ENCODE measurements at places on chromosomes 5 and 9.

GRCh38 chr9:17578577-17578910 lies 322 bp upstream of the SH3GL2 start:
- no peak for DNase-seq

GRCh38 chr9:111825468-111826145 lies 30.9 kb upstream of the SHOC1 start:
- peak; percentile 78 for DNase-seq

GRCh38 chr9:81833563-81834345 lies 94.5 kb upstream of the SPATA31D4 start:
- DNase-seq, result peak; percentile 52

GRCh38 chr5:71862507-71863060 lies 143.5 kb downstream of the CARTPT start:
- no peak for DNase-seq

- DNase-seq, result no peak
Measured at GRCh38 chr9:107314763-107315162, 31.7 kb downstream of the RAD23B start.

DNA sequence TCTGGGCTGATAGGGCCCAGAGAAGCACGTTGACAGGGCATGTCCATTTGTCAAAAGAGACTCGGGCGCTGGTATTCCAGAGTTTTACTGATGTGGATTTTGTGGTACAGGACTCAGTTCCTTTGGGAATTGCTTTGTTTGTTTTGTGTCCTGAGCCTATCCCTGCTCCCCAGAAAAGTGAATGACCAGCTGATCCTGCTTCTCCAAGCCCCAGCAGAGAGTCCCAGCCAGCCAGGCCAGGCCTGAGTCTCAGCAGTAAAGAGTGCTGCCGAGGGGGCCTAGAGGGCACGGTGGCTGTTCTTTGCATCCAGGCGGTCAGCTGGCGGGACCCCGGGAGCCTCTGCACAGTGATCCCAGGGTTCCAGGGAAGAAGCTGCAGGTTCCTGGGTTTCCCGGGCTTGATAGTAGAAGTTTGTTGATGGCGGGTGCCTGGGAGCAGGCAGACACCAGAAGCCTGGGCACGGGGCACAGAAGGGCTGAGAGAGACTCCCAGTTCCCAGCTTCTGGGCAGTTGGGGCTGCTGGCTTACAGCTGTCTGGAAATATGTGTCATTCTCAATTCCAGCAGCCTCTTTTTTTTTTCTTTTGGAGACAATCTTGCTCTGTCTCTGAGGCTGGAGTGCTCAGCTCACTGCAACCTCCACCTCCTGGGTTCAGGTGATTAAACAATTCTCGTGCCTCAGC lies 8.7 kb downstream of the PRDM12 start:
- DNase-seq, result no peak

DNA sequence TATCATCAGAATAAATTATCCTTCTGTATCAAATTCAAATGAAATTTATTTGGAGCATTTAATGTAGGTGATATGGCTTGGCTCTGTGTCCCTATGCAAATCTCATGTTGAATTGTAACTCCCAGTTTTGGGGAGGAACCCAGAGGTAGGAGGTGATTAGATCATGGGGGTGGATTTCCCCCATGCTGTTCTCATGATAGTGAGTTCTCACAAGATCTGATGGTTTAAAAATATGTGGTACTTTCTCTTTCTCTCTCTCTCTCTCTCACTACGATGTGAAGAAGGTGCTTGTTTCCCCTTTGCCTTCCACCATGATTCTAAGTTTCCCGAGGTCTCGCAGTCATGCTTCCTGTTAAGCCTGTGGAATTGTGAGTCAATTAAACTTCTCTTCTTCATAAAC lies 678.4 kb upstream of the RGMB start:
- peak; percentile 30 for DNase-seq

DNA sequence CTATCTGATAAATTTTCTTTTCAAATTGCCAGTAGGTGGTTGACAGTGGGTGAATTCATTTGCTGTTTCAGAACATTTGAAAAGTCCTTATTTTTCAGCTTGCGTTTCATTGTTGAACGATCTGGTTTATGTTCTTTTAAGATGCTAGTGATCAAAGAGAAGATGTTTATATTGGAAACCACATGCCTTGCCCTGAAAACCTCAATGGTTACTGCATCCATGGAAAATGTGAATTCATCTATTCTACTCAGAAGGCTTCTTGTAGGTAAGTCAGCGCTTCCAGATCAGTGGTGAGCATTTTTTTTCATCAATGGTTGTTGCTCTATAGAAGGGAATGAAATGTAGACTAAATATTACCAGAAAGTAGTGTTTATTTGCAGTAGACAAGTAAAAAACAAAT lies 16.6 kb upstream of the CAVIN4 start:
- DNase-seq, result no peak

DNA sequence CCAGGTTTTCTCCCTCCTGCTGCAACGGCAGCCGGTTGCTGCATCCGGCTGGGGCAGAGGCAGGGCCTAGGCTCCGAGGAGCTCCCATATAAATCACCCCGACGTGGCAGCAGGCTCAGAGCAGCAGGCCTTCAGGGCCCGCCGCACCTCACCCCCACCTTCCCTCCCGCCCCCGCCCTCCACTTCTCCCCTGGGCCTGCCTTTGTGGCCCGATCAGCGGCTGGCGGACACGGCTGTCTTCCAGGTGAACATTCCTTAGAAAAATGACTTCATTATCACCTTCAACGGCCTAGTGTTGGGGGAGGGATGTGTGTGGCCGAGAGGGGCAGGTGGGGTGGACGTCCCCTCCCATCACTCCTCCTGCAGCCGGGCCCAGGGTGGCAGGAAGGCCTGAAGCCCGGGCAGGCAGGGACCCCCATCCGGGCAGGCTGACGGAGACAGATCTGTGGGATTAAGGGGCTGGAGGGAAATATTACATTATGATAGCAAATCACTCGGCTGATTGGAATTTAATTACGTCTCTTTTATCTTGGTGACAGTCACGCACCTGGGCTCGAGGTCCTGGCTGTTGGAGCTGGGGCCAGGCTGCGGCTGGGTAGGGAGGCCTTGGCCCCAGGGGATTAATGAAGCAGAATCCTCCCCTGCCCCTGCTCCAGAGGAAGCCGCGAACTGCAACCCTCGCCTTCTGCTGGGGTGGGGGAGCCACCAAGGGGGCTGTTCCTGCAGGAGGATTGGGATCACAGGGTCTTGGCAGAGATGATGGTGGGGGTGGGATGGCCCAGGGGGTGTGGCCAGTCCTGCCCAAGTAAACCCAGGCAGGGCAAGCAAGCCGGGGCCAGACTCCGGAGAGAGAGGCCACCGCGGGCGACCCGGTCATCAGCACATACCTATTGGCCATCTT lies 38.4 kb upstream of the RXRA start:
- no peak for DNase-seq

- DNase-seq, result no peak
Measured at GRCh38 chr5:123171259-123171658, 82.2 kb downstream of the PRDM6 start.

- DNase-seq, result no peak
Measured at GRCh38 chr5:159190170-159190569, 19.2 kb downstream of the RNF145 start.

DNA sequence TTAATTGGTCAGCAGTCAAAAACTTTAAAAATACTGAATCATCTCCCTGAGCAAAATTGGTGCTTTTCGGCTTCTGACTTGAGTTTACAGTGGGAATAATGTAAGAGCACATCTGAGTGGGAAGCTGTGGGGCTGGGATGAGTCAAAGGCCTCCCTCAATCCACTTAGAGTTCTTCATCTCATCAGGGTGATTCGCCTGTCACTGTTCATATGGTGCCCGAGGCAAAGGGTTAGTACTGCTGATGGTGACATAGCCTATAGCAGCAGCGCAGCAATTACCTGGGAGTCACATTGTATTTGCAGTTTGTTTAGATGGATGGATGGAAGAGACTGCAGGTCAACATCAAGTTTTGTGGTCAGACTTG lies 113.8 kb upstream of the ZNF608 start:
- no peak for DNase-seq

DNA sequence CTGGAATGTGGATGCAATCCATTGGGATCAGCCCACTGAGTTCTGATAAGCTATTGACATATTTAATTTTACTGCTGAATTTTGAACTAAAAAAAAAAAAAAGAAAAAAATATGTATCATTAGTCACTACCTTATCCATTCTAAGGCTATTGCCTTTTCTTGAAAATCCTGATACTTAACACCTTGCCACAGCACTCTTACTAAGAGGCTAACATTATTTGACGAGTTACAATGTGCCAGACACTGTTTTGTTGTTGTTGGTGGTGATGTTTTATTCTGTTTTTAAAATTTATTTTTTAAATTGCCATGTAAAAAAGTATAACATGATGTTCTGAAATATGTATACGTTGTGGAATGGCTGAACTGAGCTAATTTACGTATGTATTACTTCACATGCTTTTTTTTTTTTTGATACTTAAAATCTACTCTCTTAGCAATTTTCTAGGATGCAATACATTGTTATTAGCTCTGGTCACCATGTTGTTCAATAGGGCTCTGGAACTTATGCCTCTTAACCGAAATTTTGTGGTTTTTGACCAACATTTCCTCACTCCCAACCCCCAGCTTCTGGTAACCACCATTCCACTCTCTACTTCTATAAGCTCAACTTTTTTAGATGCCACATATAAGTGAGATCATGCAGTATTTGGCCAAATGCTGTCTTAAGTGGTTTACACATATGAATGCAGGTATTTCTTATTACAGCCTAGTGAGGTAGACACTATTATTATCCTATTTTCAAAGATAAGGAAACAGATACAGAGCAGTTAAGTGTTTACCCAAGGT lies 134.8 kb upstream of the PCA3 start:
- DNase-seq, result no peak

GRCh38 chr5:131515348-131515747 lies 119.7 kb downstream of the RAPGEF6 start:
- no peak for DNase-seq

DNA sequence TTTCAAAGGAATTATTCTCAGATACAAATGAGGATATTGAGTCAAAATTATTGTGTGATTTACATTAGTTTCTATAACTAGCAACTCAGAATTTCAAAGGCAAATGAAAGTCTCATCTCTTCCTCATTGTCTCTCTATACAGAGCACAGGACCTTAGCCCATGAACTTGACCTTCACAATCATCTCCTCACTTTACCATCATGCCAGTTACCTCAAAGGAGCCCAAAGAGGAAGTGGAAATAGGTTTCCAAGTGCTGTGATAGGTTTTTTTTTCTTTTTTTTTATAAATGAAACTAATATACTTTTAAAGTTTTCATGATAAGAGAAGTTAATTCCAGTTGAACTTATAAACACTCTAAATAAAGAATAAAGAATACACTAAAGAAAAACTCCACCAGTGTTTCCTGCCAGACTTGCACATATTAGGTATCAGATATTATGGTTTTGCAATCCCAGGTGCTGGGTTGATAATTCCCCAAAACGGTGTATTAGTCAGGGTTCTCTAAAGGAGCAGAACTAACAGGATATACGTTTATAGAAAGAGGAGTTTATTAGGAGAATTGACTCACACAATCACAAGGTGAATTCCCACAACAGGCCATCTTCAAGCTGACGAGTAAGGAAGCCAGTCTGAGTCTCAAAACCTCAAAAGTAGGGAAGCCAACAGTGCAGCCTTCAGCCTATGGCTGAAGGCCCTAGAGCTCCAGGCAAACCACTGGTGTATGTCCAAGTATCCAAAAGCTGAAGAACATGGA lies 50.1 kb upstream of the ADAMTS16 start:
- DNase-seq, result no peak

GRCh38 chr9:96395964-96396363 lies 12.5 kb upstream of the SLC35D2 start:
- no peak for DNase-seq

DNA sequence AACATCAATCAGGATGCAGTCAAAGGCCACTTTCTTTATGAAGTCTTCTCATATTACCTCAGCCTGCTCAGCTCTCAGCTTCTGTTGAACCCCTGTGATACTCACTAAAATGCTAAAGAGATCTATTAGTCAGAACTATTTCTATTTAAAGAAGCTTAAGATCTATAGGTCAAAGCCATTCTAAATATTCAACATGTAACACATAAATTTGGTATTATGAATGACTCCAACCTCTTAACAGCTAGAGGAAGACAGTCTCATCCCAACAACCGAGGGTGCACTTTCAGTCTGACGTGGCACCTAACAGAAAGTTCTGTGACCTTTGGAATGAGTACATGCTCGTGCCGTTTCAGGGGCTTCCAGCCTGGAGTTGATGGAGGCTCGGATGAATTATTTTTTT lies 301.5 kb upstream of the VLDLR start:
- no peak for DNase-seq

DNA sequence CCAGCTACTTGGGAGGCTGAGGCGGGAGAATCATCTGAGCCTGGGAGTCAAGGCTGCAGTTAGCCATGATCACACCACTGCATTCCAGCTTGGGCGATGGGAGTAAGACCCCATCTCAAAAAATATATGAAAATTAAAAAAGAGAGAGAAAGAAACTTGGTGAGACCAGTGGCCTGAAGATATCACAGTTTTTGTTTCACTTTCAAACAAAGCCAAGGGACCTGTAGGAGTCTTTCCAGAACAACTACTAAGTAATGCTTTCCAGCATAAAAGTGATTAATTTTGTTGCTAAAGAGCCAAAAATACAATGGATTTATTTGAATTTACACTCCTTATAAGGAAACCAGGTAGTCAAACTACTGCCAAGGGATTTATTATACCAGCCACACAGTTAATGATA lies 23.5 kb downstream of the GKAP1 start:
- DNase-seq, result no peak

- no peak for DNase-seq
Measured at GRCh38 chr9:89626741-89627265, 22.0 kb downstream of the GADD45G start.

DNA sequence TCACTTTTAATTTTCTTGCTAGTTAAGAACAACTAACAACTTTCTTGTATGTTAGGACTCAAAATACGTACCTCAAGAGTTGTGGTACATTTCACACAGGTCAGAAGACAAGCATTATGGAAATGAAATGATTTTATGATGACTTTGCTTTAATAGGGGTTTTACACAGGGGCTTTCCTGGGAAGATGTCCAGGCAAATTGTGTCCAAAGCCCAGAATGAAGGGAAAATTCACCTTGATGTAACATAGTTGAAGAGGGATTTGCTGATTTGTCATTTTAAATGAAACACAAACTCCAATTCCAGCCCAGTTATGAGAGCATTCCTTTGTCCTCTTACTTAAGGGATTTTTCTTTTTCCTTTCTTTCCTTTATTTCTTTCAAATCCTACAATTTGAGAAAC lies 89.2 kb downstream of the ARL15 start:
- no peak for DNase-seq
